MCF 10A (cell line): ENCODE measurements at places on chromosomes 7 and 10. TPM values are rescaled to one million over a fixed set of nuclear protein-coding genes. Genes with fewer than 3 reads are reported as not detected.

The CYP3A4 gene
- total RNA-seq = not detected in 2 replicates

The AHCYL2 gene
- 12.8 and 16.4 TPM in 2 replicates for total RNA-seq

The PHKG1 gene
- 1.2 and 2.4 TPM in 2 replicates for total RNA-seq

The MMS19 gene
- total RNA-seq = 67.0 and 67.2 TPM in 2 replicates

The DDX50 gene
- total RNA-seq = 50.1 and 66.3 TPM in 2 replicates

The FEZF1 gene
- not detected in 2 replicates for total RNA-seq
